Central memory CD8-positive, alpha-beta T cell (primary cell): ENCODE measurements at places on chromosomes 3 and 15.

GRCh38 chr3:33919312-33920120 lies 121.1 kb downstream of the PDCD6IP start:
- DNase-seq: no peak

DNA sequence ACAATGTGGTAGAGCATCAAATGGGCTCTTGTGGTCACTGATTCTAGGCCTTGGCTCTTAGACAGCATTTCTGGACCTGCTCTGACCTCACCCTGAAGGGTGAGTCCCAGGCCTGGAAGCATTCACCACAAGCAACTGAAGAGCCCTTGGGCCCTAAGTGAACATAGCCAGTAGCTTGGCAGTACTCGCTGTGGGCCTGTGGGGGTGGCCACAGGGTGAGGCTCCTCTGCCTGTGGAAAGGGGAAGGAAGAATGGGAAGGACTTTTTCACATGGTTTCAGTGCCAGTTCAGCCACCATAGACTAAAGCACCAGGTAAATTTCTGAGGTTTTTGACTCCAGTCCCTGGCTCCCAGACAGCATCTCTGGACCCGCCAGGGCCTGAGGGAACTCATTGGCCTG lies 5.1 kb upstream of the ZSCAN2 start:
- no peak for DNase-seq

- DNase-seq: no peak
These were observed 417.4 kb upstream of the DPH6 start for GRCh38 chr15:35963326-35963725.

DNA sequence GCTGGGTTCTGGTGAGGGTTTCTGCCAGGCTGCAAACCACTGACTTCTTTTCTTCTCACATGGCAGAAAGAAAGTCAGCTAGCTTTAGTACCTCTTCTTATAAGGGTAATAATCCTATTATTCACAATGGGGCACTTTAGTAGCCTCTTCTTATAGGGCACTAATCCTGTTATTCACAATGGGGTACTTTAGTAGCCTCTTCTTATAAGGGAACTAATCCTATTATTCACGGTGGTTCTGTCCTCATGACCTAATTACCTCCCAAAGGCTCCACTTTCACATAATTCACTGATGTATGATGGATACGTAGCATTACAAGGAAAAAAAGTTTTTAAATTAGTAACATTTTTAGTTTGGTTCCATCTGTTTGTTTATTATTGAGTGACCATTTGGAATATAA lies 671.3 kb downstream of the NSUN3 start:
- no peak for DNase-seq

DNA sequence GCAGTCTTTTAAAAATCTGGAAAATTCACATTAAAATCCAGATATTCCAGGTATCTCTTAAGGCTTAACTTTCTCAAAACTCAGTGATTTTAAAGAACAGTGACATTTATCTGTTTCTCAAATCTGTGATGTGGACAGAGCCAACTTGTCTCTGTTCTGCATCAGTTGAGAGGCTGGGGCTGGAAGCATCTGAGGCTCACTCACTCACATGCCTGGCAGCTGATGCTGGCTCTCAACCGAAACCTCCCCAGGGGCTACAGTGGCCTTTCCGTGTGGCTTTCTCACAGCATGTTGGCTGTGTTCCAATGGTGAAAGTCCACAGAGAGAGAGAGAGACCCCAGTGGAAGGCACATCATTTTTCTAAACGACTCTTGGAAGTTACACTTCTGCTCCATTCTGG lies 53.5 kb downstream of the CEMIP start:
- DNase-seq: no peak

DNA sequence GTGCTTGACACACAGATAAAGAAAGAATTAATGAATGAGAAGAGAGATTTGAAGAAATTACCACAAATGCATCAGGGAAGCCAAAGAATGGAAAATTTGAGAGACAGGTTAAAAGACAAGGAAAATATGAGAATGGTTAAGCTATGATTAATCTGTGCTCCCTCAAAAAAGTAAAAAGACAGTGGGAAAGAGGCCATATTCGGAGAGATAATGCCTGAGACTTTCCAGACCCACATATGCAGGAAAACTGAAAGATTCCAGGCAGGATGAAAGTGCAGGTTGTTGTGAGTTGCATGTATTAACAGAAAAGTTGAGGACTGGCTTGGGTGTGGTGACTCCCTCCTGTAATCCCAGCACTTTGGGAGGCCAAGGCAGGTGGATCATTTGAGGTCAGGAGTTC lies 302.3 kb downstream of the UACA start:
- no peak for DNase-seq

- DNase-seq: no peak
These were observed 17.6 kb downstream of the C15orf62 start for GRCh38 chr15:40787344-40787841.

GRCh38 chr3:97425002-97425401 lies 339.6 kb upstream of the ARL6 start:
- DNase-seq: no peak

DNA sequence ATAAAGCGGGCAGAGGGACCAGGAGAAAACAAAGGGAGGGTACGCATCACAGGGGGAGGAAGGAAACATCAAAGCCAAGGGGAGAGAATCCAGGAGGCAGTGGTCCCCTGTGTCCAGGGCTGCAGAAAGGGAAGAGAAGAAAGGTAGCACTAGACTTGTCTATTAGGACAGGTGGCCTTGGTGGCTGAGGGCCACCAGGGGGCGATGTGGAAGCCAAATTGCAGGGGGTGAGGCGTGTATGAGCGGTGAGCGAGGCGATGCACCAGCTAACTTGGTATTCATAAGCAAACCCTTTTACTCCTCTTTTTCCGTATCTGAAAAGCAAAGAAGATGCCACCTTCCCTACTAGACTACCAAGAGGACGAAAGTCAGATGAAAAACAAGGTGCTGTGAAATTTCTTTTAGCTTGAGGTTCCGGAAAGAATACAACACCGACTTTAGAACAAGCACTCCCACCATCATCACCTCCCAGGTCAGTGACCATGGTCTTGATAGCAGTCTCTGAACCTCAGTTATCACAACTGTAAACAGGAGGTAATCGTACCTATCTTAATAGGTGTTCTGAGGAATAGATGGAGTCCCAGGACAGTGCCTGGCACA lies 654.4 kb upstream of the ADAMTS9 start:
- DNase-seq: no peak

- DNase-seq: no peak
These were observed 183.4 kb downstream of the SEMA6D start for GRCh38 chr15:47900751-47901150.

DNA sequence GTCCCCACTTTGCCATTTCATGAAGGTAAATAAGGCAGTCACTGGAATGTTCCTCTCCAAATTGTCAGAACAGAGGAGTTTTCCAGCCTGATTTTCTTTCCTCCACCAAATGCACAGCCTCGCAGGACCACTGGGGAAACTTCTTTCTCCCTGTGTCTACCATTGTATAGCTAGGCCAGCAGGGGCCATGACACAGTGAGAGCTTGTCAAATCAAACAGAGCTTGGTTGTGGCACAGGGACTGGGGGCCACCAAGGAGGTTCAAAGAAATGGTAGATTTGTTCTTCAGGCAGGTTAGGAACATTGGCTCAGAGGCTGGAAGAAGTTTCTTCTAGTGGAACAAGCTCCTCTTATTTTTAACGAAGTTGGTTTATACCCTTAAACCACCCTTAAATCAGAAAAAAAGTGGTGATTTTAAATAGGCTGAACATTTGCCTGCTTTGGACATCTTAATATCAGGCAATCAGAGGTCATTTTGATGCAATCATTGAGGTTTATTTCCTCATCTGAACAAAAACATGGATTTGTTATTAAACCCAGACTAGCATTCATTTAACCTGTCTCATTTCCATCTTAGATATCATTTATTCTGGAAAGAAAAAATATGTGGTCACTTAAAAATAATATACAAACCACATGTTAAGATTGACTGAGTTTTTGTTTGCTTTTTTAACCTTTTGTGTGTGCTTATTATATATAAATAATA lies 105.6 kb downstream of the GTPBP8 start:
- DNase-seq: no peak

DNA sequence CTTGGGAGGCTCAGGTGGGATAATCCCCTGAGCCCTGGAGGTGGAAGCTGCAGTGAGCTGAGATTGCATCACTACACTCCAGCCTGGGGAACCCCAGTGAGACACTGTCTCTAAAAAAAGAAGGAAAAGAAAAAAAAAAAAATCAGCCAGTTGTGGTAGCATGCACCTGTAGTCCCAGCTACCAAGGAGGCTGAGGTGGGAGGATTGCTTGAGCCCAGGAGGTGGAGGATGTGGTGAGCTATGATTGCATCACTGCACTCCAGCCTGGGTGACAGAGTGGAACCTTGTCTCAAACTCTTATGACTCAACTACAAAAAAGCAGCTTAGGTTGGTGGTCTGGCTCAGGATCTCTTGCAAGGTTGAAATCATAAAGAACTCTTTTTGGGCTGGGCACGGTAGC lies 19.3 kb upstream of the GPX1 start:
- DNase-seq: no peak

- DNase-seq: no peak
These were observed 27.5 kb downstream of the GRAMD2A start for GRCh38 chr15:72169921-72170611.

GRCh38 chr15:90038632-90039095 lies 37.5 kb downstream of the ZNF710 start:
- DNase-seq: no peak

GRCh38 chr15:87573534-87573933 lies 683.0 kb downstream of the NTRK3 start:
- no peak for DNase-seq

DNA sequence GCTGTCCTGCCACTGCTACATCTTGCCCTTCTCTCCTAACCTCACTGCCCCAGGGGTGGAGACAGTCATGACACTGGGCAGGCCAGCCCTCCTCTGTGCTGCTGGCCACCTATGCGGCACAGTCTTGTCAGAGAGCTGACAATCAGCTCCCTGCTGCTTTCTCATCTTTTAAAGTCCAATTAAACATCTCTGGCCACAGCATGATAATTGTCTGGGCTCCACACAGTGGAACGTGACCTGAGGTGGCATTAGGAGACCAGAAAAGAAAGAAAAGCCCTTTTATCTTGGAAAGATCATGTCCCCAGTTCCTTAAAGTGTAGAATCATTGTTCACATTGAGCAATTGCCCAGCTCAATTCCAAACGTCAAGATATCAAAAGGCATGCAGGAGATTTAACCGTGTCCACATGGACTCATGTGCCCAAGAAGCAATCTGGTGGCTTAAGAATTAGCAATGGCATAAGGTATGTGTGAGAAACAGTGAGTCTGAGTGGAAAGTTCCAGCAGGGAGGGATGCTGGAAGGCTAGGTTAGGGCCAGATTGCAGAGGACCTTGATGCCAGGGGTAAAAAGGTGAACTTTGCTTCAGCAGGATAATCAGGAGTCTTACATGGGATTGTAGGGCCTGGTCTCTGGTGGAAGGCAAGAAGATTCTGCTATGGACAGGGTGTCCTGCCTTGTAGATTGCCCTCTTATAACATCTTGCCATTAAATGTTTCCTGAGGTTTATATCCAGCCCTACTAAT lies 15.3 kb upstream of the CACNA1D start:
- DNase-seq: no peak

GRCh38 chr3:43254125-43254524 lies 32.2 kb upstream of the SNRK start:
- no peak for DNase-seq

DNA sequence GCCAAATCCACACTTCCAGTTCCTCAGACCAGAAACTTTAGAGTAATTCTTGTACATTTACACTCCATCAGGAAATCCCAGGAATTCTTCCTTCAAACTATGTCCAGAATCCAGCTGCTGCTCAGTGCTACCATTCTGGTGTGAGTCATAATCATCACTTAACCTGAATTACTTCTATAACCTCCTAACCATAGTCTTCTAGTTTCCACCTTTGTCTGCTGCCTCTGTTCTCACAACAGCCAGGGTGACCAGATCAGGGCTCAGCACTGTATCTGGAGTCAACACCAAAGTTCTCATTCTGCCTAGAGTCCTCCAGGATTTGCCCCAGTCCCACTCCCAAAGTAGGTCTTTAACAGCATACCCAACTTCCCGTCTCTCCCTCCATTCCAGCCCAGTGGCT lies 3.4 kb downstream of the CLDND1 start:
- no peak for DNase-seq

- no peak for DNase-seq
These were observed 34.6 kb downstream of the FGD5 start for GRCh38 chr3:14853271-14853951.

DNA sequence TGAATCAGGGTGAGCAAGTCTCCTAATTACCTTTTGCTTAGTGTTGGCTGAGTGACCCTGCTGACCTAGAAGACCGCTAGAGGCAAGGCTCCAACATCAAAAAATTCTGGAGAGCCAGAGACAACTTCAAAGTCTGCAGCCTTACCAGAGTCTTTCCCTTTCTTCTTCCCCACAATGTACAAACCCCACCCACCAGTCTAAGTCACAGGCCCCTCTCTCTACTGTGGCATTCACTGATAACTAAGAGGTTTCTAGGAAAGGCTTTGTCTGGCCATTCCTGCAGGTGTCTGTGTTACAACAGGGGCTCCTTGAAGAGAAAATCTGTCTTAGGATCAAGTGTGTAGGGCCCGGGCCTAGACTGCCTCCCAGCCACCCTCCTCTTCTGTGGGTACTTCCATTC lies 525 bp downstream of the MYH15 start:
- DNase-seq: no peak

DNA sequence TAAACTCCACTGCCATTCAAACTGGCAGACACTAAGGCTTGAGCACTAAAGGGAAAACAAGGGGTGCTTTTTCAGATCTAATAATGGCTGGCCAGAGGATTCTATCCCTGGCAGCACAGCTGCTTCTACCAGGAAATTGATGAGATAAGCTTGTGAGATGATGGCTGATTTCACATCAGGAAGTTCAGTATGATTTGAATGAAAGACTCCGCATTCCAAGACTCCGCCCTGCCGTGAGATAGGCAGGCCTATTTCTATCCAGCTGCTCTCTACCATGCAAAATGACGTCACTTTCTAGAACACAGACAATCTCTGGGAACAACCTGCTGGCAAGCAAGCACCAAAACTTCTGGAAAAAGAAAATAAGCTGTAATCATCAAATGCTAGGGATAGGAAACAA lies 171.8 kb downstream of the WDR76 start:
- no peak for DNase-seq

- no peak for DNase-seq
These were observed 7.0 kb upstream of the C15orf40 start for GRCh38 chr15:83018436-83018835.

DNA sequence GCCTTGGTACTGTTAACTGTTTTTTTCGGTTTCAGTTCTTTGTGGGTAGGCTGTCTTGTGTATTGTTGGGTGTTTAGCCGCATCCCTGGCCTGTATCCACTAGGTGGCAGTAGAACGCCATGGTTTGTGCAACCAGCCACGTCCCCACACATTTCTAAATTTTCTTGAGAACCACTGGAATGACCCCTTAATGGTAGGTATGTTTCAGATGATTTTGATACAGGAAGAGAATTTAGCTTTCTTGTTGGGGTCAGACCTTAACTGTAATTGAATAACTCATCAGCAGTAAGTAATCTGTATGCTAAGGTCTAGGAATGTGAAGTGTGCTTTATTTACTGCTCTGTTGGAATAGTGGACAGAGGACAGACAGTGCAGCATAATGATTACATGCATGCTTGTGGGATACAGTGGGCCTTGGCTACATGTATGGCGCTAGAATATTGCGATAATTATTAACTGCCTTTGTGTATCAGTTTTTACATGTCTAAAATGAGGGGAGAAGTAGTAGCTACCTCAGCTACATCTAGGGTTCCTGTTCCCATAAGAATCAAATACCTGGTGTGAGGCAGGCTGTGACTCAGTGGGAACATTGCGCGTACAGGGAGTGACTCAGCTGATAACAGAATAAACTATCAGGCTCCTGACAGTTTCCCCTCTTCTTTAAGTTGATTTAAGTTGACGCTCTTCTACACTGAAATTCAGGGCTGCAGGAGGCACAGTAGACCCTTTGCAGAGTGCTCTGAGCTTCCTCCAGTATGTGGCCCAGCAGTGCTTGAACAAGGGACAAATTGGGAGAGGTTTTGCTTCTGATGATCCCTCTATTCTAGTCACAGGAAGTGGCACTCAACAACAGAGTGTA lies 25.0 kb upstream of the GPR171 start:
- DNase-seq: peak; percentile 68
